ENCODE measurements at places on chromosomes 5 and 9.

GRCh38 chr5:172920447-172920849, 38.8 kb upstream of the RPL26L1 start:
- DNase-seq: no peak

DNA sequence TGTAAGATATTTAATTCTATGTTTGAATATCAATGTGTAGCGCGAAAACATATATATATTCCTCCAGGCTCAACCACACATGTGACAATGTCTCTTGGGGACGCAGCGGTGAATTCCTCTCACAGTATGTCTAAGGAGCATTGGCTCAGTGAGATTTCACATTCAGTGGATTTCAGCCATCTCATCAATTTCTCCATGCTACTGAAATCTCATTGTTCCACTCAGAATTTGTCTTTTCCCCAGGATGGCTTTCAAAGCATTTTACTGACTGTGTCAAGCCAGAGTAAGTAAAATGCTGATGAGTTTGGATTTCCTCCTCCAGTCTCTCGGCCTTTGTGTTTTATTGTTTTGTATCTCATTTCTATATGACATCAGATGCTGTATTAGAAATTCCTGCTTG, 1.3 kb upstream of the OR1J1 start:
- DNase-seq: no peak

DNA sequence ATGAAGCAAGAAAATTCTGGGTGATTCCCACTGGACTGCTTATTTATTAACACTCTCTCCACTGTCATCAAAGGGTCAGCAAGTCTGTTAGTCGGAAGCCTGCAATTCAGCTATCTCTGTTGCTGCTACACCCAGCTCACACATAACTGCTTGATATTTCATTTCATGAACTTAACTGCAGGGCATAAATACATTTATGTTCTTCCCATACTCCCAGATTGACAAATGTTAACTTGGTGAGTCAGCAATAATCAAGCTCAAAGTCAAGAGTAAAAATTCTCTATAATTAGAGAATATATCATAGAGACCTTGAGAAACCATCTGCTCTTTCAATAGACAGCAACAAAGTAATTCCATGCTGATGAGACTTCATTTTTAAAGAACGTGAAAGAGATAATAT, 198.8 kb downstream of the ADAMTS12 start:
- DNase-seq: no peak

- DNase-seq: no peak
These were observed 154.7 kb downstream of the WDR70 start for GRCh38 chr5:37533851-37534250.

DNA sequence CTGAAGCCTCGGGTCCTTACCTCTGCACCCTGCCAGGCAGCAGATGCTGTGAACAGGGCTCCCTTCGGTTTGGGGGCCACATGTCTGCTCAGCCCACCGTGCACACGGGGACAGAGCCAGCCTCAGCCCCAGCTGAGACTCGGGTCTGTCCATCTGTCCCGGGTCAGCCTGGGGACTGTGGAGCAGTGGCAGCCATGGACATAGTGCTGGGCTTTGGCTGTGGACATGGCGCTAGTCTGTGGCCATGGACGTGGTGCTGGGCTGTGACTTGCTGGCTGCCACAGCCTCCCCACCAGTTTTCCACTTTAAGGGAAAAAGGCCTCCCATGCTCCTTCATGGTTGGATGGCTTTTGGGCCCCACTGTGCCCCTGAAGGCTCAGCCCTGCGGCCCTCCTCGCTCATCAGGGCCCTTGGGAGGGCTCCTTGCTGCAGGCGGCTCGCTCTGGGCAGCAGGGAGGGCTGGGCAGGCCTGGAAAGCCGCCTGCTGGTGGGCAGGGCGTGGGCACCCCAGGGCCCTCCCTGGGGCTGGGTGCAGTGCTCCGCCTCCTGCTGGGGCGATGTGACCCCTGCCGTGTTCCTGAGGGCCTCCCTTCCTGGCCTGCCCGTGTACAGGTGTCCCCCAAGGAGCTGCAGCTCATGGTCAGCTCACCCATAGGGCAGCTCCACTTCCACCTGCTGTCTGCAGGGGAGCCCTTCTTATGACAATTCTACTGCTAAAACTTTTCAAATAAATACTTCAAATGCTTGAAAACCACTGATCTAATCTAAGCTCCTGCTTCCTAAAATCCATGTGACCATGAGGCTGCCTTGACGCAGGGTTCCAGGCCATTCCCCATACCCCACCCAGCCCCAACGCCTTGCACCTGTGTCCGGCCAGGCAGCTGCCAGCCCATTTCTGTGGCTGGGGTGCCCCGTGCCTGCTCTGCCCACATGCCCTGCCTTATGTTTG, 112.1 kb upstream of the LMX1B start:
- DNase-seq: no peak

GRCh38 chr5:141822144-141822543, 56.1 kb downstream of the PCDH1 start:
- DNase-seq: no peak

DNA sequence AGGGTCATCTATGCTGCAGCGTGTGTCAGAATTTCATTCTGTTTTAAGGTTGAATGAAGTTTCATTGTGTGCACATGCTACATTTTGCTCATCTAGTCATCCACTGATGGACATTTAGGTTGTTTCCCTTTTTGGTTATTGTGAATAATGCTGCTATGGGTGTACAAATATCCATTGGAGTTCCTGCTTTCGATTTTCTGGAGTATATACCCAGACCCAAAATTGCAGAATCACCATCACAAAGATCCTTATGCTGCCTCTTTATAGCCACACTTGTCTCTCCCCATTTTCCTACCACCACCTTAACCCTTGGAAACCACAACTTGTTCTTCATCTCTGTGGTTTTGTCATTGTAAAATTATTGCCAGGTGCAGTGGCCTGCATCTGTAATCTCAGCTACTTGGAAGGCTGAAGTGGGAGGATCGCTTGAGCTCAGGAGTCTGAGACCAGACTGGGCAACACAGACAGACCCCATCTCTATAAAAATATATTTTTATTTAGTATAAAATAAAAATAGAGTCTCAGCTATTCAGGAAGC, 166.2 kb downstream of the HSD17B3 start:
- no peak for DNase-seq

- DNase-seq: no peak
These were observed 61.3 kb downstream of the LHFPL2 start for GRCh38 chr5:78587081-78587774.

- DNase-seq: no peak
These were observed 2.5 kb upstream of the SLC25A48 start for GRCh38 chr5:135831851-135832555.

All from WERI-Rb-1 (cell line).